ENCODE measurements at places on chromosomes 3 and 15. TPM values are rescaled to one million over a fixed set of nuclear protein-coding genes. Genes with fewer than 3 reads are reported as not detected.

MME gene
- 374 TPM for polyA plus RNA-seq

LRTM1 gene
- not detected for polyA plus RNA-seq

ZNF502 gene
- polyA plus RNA-seq: 12.3 TPM

CCR4 gene
- 0.35 TPM for polyA plus RNA-seq

NSUN3 gene
- 13.8 TPM for polyA plus RNA-seq

ZNF621 gene
- polyA plus RNA-seq: 32.7 TPM

TGM4 gene
- polyA plus RNA-seq: 0.13 TPM

CHRM5 gene
- polyA plus RNA-seq: 0.44 TPM

IGSF10 gene
- 1.5 TPM for polyA plus RNA-seq

DOCK3 gene
- 2.2 TPM for polyA plus RNA-seq

KLHL40 gene
- polyA plus RNA-seq: not detected

ACAD9 gene
- polyA plus RNA-seq: 51.0 TPM

ATR gene
- polyA plus RNA-seq: 34.1 TPM

PAK6 gene
- polyA plus RNA-seq: 8.7 TPM

STRC gene
- 0.21 TPM for polyA plus RNA-seq

TUSC7 gene
- not detected for polyA plus RNA-seq

SKOR1 gene
- 0.33 TPM for polyA plus RNA-seq

GABRG3 gene
- polyA plus RNA-seq: 2.0 TPM

IGDCC3 gene
- 12.8 TPM for polyA plus RNA-seq

MB21D2 gene
- polyA plus RNA-seq: 16.5 TPM

RGMA gene
- polyA plus RNA-seq: 8.0 TPM

BNC1 gene
- 0.10 TPM for polyA plus RNA-seq

RBP2 gene
- 0.44 TPM for polyA plus RNA-seq

WNT5A gene
- 42.8 TPM for polyA plus RNA-seq

P2RY13 gene
- polyA plus RNA-seq: 2.0 TPM

ARRDC4 gene
- 38.7 TPM for polyA plus RNA-seq

LINS1 gene
- polyA plus RNA-seq: 23.0 TPM

TRIM71 gene
- polyA plus RNA-seq: 8.9 TPM

RAB6B gene
- 16.3 TPM for polyA plus RNA-seq

LHFPL4 gene
- polyA plus RNA-seq: 0.03 TPM

GUCA1C gene
- polyA plus RNA-seq: 0.55 TPM

ISG20 gene
- 1.6 TPM for polyA plus RNA-seq

LMAN1L gene
- polyA plus RNA-seq: not detected

RCCD1 gene
- polyA plus RNA-seq: 14.9 TPM

Data from left renal cortex interstitium (tissue), 4 donors.